ENCODE measurements at places on chromosomes 4 and X.

GRCh38 chrX:134746410-134746785 is 88.1 kb upstream of the PLAC1 start:
- no peak for DNase-seq

DNA sequence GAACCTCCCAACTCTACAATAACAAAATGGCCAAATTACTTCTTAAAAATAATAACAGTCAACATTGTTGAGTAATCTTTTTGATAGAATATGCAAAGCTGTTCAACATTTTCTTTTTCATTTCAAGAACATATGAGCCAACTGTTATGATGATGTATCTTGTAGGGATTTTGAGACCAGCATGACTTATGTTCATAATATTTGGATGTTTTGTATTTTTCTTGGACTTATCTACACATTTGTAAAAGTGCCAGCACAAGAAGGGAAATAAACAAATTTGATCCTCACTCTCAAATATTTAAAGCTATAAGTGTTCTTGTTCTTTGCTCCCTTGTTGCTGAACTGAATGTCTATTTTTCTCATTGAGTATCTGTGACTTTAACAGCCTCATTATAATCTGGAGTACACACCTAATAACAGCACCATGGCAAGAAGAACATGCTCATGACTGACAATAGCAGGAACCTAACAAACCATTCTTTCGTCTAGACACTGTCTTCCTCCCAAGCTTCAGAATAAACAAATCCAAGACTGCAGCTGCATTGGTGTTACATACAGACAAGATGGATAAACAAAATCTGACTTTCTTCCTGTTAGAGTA is 1049.7 kb downstream of the FAT4 start:
- DNase-seq, result no peak

- no peak for DNase-seq
These were observed 39.7 kb downstream of the RASGEF1B start for GRCh38 chr4:81431971-81432370.

GRCh38 chr4:34170946-34171345 is 2073.4 kb downstream of the ARAP2 start:
- no peak for DNase-seq

DNA sequence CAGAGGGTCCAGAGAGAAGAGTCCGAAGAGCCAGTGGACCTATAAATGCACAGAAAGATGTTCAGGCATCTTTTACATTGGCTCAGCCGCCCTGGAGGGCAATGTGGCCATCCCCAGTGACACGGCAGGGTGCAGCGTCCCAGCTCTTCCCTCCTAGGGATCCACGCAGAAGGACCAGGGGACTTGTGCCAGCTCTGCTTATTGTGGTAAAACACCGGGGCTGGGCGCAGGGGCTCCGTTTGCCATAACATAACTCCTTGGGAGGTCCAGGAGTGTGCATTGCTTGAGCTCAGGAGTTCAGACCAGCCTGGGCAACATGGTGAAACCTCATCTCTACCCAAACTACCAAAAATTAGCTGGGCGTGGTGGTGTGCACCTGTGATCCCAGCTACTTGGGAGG is 70.2 kb downstream of the CPZ start:
- DNase-seq, result no peak

DNA sequence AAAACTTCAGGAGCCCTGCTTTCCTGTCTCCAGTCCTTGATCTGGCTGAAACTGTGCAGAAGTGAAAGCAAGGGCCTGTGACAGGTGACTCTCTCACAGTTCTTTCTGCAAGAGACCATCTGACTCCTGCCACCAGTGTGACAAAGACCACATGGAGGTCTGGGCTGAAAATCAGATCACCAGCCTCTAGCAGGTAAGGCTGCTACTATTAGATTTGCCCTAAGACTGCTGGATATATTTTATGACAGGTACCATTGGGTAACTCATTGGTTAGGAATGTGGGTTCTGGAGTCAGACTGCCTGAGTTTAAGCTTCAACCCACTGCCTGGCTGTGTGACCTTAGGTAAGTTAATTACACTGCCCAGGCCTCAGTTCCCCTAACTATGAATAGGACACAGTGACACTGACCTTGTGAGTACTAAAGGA is 163.3 kb upstream of the SLC7A11 start:
- DNase-seq, result peak; percentile 31

DNA sequence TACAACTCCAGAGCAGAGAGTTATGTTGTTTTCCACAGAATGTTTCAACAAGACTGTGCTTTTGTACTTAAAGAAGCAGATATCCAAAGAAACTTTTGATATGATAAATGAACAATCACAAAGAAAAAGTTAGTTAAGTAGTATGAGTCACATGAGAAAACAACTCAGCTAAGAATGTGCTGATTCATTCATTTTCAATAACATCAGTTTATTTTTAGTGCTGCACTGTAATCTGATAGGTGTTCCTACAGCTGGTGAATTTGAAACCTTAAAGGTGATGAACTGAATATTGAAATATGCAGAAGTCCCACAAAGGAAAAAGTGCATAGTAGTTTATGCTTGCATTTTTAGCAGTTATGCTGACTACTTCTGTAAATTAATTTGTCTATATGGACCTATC is 180.3 kb upstream of the TENM3 start:
- no peak for DNase-seq

- no peak for DNase-seq
These were observed 69.3 kb upstream of the HS3ST1 start for GRCh38 chr4:11497972-11498371.

DNA sequence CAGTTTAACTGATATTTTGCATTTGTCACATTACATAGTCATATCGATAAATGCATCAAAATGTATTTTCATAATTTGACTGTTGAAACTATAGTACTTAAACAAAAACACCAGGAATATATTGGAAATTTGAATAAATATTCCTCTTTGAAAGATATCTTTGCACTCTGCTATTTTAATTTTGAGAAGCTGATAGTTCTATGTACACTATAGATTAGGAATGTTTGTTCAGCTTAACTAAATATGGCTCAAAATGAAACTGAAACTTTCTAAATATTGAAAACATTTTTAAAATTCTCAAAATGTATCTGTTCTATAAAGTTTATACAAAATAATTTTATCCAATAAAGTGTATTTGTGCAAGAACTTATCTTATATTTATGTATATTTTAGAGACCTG is 510.1 kb downstream of the FSTL5 start:
- no peak for DNase-seq

GRCh38 chrX:5113128-5113527 is 1115.5 kb downstream of the NLGN4X start:
- DNase-seq, result peak; percentile 20

GRCh38 chrX:118420462-118420861 is 74.6 kb downstream of the WDR44 start:
- no peak for DNase-seq

DNA sequence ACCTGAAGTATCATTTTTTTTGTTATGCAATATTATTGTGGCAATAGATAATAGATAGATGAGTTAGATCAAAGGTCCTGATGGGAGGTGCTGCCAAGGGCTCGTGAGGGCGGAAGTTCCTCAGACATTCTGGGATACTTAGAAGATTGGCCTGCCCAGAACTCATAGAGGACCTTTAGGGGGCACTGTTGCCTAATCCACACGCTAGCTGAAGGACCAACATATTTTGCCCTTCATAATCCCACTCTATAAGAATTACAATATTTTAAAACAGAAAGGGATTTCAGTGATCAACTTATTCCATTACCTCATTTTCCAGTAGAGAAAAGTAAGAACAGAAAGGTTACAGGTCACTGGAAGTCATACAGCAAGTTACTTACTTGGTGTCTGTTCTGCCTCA is 22.9 kb upstream of the COX7B2 start:
- peak; percentile 49 for DNase-seq

DNA sequence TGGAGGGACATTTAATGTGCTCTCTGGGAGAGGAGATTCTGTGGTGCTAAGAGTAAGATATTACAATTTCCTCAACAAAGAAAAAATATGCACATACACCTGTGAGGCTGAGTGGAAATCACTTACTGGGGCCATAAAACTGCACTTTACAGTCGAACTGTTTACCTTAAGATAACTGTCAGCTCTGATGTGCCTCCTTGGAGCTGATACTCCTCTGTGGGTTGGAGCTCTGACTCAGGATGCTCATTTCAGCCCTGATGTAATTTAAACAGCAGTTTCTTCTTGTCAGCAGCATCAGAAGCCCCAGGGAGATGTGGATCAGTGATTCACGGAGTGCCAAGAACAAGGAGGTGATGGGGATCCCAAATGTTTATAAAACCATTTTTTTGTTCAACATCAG is 241.9 kb upstream of the SFRP2 start:
- DNase-seq, result no peak

GRCh38 chr4:3524349-3524748 is 7.9 kb downstream of the LRPAP1 start:
- DNase-seq, result no peak

DNA sequence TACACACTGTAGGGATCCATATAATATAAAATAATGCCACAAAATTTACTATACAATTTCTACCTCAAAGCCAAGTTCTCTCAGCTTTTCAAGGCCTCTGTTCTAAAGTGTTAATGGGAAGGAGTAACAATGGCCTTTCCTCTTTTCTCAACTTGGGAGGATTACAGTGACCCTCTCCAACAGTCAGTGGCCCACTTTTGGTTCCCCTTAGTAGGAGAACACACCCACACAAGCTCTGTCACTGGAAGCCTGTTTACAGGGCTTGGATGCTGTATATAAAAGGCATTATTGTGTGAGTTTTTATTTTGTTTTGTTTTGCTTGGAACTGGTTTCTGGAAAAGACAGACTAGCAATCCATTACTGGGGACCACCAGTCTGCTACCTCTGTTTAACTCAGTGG is 1.8 kb downstream of the ARHGEF6 start:
- peak; percentile 60 for DNase-seq

DNA sequence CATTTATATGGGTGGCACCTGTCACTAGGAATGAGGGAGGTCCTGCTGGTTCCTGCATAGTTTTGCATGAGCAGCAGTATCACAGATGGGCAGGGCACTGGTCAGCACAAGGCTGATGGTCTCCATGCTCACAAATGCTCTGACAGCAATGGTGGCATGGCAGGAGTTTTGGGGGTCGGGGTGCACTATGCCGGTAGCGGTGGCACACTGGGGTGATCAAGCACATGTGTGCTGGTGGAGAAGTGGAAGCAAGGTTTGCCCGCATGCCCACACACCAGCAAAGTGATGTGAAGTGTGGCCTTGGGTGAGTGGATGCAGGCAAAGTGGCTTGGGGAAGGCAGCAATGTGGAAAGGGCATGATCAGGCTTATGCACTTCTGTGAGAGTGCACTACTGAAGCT is 60.5 kb upstream of the MAGEE1 start:
- no peak for DNase-seq

DNA sequence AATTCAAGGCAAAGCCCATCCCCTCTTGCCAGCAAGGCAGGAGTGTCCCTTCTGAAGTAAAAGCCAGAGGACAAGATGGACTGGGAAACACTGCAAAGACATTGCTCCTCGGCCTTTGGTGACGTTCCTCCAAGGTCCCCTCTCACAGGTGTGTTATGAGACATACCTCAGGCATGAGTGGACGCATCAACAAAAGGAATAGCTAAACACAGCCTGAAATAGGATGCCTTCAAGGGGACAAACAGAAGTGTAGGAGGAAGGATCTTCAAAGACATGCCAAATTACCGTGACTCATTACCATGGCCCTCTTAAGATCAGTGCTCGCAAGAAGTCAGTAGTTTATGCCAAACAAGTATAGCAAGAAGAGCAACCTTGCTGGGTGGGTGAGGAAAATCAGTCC is 6.0 kb upstream of the IDS start:
- no peak for DNase-seq

- no peak for DNase-seq
These were observed 15.2 kb upstream of the SCOC start for GRCh38 chr4:140358281-140358680.

DNA sequence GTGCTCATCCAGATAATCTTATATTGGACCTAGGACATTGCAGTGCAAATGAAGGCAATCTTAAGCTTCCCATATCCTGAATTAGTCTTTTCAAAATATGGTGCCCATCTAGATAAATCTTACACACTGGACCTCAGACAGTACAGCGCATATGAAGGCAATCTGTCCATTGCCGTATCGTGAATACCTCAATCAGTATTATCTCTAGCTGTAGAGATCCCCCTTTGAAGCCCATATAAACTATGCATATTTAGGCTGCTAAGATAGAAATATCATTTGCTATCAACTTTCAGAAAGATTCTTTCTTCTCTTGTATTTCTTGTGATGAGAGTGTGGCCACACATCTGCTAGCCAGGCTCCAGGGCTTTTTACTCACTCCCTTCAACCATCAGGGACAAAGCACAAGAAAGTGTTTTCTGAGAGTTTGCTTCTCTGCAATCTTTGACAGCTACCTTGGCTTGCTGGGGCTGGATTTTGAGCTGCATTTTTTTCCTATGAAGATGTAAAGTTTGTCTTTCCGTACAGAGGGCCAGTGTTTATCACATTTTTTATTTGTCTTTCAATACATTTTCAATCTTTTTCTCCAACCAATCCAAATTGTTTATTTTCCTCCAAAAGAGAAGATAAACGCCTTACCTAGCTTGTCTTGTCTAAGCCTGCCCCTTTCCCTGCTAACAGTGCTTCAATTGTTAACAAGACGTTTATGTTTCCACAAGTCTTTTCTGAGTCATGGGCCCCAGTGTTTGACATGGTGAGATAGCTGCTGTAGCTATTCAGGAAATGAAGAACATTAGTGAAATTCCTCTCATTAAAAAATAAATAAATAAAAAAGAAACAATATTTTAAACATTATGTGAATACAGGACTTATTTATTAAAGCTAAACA is 57.6 kb upstream of the FAT1 start:
- no peak for DNase-seq

- peak; percentile 84 for DNase-seq
These were observed 164.0 kb upstream of the RASGEF1B start for GRCh38 chr4:81635739-81636138.

- DNase-seq, result no peak
These were observed 182.7 kb downstream of the ANK2 start for GRCh38 chr4:113232194-113232593.

All from suppressor macrophage treated with lipopolysaccharide for 4 hours (primary cell).